Stimulated activated CD8-positive, alpha-beta memory T cell treated with anti-CD3 and anti-CD28 coated beads, Interleukin-15, amount 100 ng/mL, for 24 hours (primary cell): ENCODE measurements at places on chromosomes 11 and 22.

GRCh38 chr11:34625576-34625975 lies 4.7 kb downstream of the EHF start:
- no peak for DNase-seq

DNA sequence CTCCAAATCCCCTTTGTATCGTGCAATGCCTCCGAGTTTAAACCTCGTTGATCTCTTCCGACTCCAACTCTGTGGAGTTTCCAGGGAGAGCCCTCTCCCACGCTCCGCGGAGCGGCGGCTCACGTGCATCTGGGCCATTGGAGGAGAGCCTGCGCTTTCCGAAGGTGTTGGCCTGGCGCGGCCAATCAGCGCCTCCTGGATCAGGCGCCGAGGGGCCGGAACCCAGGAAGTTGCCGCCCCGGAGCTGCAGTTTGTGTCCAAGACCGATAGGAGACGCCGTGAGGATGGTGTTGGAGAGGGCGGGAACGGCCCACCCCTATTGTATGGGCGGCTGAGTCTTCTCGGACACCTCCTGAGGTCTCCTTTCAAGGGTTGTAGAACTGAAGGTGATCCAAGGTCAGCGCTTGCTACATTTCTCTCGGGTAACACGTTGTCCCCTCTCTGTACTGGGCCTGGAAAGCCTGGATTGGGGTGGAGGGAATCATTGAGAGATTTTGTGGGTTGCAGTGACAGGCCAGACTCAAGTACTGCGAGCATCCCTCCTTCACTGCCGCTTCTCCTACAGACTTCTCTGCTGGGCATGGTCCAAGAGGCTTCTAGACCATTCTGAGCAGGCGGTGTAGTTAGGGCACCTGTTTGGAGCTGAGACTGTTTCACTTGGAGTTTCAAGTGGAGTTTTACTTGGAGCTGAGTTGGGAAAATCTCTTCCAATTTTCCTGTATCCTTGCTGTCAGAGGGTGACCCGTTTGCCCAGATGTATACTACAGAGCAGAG lies 1.7 kb downstream of the ADAMTS15 start:
- no peak for DNase-seq

DNA sequence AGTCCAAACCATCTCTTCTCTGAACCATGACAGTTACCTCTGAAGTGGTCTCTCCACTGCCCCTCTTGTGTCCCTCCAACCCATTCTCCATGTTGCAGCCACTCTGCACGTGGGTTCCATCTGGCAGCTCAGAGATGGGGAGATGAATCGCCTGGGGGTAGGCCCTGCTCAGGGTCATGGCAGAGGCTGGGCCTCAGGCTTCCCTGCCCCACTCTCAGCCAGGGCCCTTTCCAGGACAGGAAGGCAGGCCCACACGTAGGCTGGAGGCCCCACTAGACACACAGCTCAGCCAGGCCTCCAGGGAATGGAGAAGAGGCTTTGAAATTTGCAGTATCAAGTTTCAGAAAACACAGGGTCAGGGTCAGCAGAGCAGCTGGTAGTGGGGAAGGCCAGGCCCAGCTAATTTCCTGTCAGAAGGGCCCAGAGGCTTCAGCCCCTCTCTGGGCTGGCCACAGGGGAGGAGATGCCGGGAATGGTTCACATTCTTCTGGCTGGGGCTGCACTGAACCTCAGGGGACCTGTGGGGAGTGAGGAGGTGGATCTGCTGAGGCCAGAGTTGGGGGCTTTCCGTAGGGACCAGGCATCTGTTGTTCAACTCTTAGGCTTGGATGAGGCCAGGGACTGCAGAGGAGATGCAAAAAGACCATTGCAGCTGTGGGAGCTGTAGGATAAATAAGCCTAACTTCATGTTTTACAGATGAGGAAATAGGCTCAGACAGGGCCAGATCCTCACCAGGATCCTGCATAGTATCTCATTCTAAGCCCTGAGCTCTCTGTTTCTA lies 101.6 kb downstream of the SWAP70 start:
- DNase-seq = no peak

DNA sequence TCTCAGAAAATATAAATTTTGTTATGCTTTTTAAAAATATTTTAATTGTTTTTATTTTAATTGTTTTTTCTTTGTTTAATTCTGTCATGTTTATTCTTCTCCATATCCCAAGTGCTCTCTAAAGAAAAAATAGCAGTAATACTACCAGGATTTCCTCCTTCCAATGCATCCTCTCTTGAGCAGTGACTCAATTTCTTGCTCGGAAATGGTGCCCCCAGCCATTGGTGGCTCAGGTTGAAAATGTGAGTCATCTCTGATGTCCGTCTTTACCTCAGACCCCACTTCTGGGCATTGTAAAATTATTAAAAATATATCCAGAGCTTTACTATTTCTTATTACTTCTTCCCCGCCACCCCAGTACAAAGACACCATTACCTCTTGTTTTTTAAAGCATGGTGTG lies 898.5 kb downstream of the METTL15 start:
- DNase-seq = no peak

GRCh38 chr11:72744474-72744873 lies 7.7 kb downstream of the ARAP1 start:
- no peak for DNase-seq

DNA sequence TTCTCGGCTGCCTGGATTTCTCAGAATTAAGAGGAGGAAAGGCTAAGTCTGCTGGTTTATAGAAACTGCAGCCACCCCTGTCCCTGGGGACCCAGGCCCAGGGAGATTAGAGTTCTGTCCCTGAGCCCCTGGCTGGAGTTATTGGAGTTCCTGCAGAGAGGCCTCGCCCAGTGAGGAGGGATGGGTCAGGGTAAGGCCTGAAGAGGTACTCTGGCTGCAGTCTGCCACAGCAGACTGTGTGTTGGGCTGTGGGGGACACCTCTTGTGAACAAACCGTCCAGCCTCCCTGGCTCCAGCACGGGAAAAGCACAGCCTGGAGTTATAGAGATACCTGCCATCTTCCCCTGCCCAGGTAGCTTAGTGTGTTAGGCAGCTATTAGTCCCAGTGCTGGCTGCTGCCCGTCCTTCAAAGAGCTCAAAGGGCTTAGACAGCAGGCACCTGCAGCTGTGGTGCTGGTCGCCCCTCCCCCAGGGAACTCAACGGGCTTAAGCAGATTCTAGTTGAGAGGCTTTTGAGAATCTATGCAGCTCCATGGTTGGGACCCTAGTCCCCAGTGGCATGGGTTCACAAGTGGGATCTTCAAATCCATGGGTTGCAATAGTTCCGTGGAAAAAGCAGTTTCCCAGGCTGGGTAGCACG lies 36.6 kb upstream of the MUC15 start:
- no peak for DNase-seq

DNA sequence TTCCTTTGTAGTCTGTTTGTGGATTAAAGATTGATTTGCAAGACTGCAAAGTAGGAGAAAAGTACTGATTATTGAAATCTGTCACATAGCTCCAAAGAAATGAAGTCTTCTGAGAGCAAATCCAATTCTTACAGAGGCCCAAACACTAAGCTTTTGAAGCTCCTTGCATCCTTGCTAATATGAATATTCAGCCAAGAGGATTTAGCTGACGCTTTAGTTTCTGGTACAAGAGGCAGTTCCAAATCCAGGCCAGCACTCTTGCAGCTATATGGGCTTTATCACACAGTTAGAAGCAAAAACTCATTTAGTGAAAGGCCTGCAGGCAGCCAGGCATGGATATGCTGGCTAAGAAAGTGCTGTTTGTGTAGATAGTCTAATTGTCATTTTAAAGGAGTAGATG lies 12.7 kb downstream of the PAAF1 start:
- DNase-seq = no peak

DNA sequence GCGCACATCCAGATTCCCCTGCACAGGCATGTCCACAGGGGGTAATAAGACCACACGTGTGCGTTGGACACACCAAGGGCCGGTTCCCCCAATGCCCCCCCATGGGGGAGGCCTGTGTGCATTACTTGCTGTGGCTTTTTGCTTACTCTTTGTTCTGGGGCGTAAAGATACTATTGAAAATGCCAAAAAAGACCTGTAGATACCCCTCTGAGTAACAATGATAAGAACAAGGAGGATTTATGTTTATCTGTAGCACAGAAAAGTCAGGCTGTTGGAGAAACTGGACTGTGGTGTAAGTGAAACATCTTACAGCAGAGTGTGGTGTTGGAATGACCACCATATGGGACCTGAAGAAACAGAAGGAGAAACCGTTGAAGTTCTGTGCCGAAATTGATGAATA lies 103.2 kb downstream of the TBC1D22A start:
- DNase-seq = no peak

DNA sequence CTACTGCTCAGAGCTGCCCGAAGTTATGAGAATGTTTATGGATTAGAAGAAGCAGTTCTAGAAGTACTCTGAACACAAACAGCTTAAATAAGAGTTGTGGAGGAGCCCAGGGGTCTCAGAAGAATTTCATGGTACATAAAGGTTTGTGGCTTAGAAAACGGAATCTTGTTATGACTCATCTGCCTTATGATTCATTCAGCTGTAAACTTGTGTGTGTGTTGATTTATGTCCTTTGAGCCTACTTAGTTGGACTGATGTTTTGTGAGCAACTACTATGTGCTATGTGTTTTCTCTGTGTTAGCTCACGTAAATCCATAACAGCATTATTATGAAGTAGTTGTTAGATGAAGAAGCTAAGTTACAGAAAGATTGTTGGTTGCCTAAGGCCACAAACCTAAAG lies 203.7 kb downstream of the PGR start:
- DNase-seq = no peak

DNA sequence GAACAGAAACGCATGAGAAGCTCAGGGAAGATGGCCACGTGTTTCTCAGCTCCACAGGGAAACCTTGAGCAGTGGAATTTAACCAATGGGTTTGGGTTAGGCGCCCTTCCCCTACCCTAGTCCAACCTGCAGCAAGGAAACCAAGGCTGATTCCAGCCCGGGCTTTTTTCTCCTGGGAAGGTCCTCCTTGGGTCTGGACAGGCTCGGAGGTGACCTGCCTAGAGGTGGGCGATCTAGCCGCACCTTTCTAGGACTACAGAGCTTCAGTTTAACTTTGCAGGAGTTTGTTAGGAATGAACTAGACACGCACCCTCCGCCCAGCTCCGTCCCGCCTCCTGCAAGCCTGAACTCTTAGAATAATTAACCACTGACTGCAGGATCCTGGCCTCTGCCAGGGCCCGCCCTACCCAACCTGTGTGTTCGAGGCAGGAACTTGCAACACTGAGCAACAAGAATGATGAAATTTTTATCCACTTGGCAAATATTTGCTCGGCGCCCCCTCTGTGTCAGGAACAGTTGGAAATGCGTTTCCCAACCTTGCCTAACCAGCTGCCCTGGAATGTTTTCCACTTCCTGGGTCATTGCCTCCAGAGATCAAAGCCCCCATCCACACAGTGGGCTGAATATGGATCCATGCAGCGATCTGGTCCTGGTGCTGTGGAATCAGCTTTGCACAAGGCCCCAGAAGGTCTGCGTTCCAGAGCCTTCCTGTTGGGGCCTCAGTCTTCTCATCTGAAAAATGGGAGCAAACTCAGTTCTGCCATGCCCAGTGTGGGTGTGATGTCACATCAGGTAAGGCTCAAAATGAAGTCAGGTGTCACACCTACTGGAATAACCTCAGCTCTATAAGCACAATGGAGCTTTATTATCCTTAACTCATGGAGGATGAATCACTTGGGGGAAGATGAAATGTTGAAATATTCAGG lies 13.3 kb downstream of the MPST start:
- no peak for DNase-seq

DNA sequence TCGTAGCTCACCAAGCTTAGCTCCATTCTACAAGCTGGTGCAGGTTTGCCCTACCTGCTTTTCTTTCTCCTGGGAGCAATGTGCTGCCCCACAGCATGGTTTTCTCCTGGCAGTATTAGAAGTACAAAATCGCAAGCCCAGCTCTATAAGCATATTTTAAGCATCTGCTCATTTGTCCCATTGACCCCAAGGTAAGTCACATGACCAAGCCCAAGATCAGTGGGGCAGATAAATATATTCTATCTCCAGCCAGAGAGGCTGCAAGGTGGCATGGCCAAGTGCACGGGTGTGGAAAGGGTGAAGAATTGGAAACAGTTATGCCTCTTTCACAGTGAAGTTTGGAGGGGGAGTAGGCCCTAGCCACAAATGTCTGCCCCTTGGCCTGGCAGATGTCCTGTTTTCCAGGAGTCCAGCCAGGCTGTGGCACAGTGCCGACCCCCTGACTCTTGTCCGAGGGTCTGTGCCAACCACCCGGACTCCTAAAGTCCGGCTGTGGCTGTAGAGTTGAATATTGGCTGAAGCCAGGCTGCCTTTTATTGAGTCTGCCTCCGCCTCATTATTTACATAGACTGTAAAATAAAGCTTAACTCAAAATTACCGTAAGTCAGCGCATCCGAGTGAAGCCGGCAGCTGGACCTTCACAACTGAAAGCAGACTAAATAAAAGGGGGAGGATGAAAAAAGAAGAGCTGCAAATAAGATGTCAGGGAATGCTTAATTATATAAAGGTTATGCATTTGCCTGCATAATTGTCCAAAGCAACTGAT lies 165.7 kb downstream of the COMMD9 start:
- DNase-seq = no peak

- no peak for DNase-seq
Observed at GRCh38 chr22:24282401-24282800, 11.8 kb downstream of the SPECC1L start.

DNA sequence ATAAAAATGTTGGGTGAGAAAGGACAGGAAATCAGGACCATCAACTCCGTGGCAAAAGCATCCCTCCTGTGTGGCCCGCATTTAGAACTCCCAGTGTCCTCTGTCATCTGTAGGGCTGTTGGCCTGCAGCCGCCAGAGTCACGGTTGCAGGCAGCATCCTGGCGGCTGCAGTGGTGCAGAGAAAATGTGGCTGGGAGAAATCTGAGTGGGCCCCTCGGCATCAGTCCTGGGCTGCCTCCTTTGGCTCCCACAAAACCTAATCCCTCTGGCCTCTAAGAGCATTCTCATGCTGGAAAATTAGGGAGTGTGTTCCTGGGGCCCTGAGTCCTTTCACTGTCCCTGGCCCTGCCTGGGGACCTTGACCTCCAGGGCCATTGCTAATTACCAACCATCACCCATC lies 121.9 kb downstream of the WT1 start:
- DNase-seq = no peak

DNA sequence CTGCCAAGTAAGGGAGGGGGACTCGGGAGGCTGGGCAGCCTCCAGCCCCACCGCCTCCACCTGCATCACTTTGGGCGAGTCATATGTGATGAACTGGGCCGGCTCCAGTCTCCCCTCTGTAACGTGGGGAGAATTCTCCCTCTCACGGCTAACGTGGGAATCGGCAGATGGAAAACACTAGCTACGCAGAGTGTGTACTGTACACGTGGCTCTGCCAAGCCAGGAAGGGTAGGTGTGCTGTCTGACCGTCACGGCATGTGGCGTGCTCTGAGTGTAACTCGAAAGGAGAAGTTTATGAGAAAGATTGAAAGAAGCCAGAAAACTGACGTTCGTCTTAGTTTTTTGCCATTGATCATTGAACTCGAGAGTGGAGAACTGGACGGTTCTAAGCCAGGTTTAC lies 13.7 kb downstream of the TRMU start:
- DNase-seq = no peak

GRCh38 chr11:79100093-79100910 lies 340.5 kb downstream of the TENM4 start:
- DNase-seq = no peak

- DNase-seq = no peak
Observed at GRCh38 chr11:4979036-4979435, 15.6 kb upstream of the OR51L1 start.
